H1 (cell line): ENCODE measurements at places on chromosomes 16 and 17. TPM values are rescaled to one million over a fixed set of nuclear protein-coding genes. Genes with fewer than 3 reads are reported as not detected.

DNA sequence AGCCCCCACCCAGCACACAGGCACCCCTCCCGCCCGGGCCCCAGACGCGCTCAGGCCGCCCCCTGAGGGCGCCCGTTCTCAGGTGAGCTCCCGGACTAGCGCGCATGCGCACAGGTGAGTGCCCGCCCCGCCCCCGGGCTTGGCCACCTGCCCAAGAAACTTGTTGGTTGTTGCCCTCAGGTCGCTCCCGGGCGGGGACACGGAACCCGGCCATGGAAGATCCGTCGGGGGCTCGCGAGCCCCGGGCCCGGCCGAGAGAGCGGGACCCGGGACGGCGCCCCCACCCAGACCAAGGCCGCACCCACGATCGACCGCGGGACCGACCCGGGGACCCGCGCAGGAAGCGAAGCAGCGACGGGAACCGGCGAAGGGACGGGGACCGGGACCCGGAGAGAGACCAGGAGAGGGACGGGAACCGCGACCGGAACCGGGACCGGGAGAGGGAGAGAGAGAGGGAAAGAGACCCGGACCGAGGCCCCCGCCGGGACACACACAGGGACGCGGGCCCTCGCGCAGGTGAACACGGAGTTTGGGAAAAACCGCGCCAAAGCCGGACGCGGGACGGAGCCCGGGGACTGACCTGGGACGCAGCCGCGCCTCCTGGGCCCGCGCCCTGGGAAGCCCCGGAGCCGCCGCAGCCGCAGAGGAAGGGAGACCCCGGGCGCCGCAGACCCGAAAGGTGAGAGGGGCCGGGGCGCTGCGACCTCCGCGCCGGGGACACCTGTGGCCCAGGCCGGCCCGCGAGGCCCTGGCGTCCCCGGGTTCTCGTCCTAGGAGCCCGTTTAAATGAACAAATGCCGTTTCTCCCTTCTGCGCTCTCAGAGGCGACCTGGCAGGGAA, at the start of gene MARVELD3:
Gene MARVELD3 (plus strand): TSS at position 167 of the 840 bp plus-strand sequence. CDS start 46 bp downstream, at position 213.
- DNase-seq, result peak; percentile 70

DNA sequence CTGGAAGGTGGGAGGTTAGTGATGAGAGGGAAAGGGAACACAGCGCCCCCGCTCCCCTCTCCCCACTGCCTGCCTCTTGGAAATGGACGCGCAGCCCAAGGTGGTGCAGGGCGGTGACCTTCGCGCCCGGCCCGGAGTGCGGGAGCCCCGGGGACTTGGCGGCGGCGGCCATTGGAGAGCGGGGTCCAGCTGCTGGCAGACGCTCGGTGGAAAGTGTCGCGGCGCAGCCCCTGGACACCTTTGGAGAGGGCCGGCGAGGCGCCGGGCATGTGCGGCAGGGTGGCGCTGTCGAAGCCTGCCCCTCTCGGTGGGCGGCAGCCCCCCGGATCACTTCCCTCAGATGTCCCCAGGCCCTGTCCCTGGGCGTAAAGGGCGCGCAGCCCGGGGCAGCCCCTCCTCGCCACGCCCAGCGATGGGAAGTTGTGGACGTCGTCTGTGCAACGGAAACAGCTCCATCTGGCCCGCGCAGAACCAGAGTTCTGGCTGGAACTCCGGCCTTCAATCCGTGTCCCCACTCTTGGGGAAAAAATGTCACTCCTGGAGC, 16.7 kb downstream of the SALL1 start:
- DNase-seq, result peak; percentile 77

- DNase-seq, result peak; percentile 57
These were observed at the start of gene DOC2B for GRCh38 chr17:181245-182049. TSS of gene DOC2B (minus strand) at chr17:181650. CDS start at chr17:181479, 171 bp downstream.

TBC1D28 gene
- total RNA-seq, result not detected in 2 replicates

TNFSF12 gene
- 5.5 and 7.2 TPM in 2 replicates for total RNA-seq

GRCh38 chr16:13545271-13545670, 374.7 kb upstream of the ERCC4 start:
- DNase-seq, result no peak
